ENCODE measurements at places on chromosomes 7 and 10. TPM values are rescaled to one million over a fixed set of nuclear protein-coding genes. Genes with fewer than 3 reads are reported as not detected.

DNA sequence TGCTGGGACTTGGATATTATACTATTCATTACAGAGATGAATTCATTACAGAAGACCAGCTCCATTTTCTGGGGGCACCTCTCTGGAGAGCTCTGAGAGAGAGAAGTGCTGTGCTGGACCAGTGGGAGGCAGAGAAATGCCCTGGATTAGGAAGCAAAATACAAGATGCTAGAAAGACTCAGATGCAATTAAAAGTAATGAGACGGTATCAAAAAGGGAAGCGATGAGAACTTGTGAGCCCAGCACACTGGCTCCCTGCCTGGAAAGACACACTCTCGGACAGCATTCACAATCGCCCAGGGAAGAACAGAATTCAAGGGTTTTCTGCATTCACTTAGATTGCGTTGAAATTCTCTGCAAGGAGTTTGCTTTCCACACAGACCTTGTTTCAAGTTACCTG lies 3.5 kb upstream of the FRAT2 start:
- H3K27ac ChIP-seq: no peak overlapping the region
- H3K4me3 ChIP-seq: no peak overlapping the region
- no peaks in the 10 kb centered on the region for H3K27me3 ChIP-seq
- H3K4me1 ChIP-seq: peaks cover 13% of the 10 kb centered on the region
- H3K36me3 ChIP-seq: no peaks in the 10 kb centered on the region
- DNase-seq: no peak

GRCh38 chr10:83214136-83214535 lies 925.2 kb upstream of the GHITM start:
- H3K36me3 ChIP-seq: no peaks in the 10 kb centered on the region
- no peaks in the 10 kb centered on the region for H3K27me3 ChIP-seq
- no peak for DNase-seq

GRCh38 chr7:157750291-157750690 lies 413.5 kb downstream of the DNAJB6 start:
- H3K27ac ChIP-seq: no peak overlapping the region
- no peak overlapping the region for H3K4me3 ChIP-seq
- no peaks in the 10 kb centered on the region for H3K36me3 ChIP-seq
- no peak for DNase-seq
- no peaks in the 10 kb centered on the region for H3K27me3 ChIP-seq

GRCh38 chr7:41122256-41122987 lies 580.5 kb downstream of the INHBA start:
- no peaks in the 10 kb centered on the region for H3K36me3 ChIP-seq
- H3K27me3 ChIP-seq: no peaks in the 10 kb centered on the region
- H3K27ac ChIP-seq: no peak overlapping the region
- H3K4me1 ChIP-seq: no peaks in the 10 kb centered on the region
- DNase-seq: no peak

GRCh38 chr7:48035301-48035966 lies at the start of gene C7orf57:
TSS of gene C7orf57 (plus strand) at chr7:48035543. CDS start at chr7:48036309, 766 bp downstream.
- no peaks in the 10 kb centered on the region for H3K36me3 ChIP-seq
- DNase-seq: peak; percentile 83
- peak within 1 kb of the TSS; percentile 62 for H3K4me3 ChIP-seq
- H3K4me1 ChIP-seq: peaks cover 15% of the 10 kb centered on the region
- no peak within 1 kb of the TSS for H3K27ac ChIP-seq
- H3K27me3 ChIP-seq: peaks cover 3% of the 10 kb centered on the region

GRCh38 chr10:106189292-106189691 lies 975.2 kb downstream of the SORCS1 start:
- no peaks in the 10 kb centered on the region for H3K36me3 ChIP-seq
- no peaks in the 10 kb centered on the region for H3K4me1 ChIP-seq
- H3K27me3 ChIP-seq: no peaks in the 10 kb centered on the region
- no peak for DNase-seq

The ZNF727 gene
- total RNA-seq: 0.58 TPM
